ENCODE measurements at places on chromosomes 1 and 21.

DNA sequence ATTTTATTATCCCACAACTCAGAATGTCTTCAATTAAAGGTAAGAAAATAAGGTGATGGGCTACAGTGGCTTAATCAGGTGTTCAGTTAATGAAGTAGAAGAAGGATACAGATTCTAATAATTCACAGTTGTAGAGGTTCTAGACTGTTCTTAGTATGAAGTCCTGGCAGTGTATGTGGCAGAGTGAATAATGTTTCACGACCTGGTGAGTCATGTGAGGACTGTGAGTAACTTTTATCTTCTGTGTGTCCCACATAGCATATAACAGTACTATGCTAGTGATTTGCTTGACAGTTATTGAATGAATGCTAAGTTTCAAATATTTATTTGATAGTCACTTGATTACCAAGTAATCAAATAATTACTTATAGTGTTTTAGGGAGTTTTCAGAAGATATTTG lies 20.0 kb downstream of the SLC16A4 start:
- no peak for DNase-seq

DNA sequence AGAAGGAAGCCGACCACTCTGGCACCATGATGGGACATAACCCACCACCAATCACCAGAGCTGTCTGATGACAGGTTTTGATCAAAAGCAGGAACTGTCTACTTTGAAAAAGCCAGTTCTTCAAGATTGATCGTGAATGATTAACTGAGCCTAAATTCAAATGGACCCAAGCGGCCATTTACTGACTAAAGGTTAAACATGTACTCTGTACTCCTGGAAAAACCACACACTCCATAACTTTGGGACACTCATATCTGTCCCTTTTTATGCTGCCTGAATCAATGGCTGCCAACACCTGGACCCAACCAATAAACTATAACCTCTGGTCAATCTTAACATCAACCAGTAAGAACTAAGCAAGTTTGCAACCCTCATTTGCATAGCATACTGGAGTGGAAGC lies 206.6 kb downstream of the URB2 start:
- DNase-seq = no peak

- DNase-seq = no peak
These were observed 19.4 kb downstream of the KNCN start for GRCh38 chr1:46532095-46532494.

DNA sequence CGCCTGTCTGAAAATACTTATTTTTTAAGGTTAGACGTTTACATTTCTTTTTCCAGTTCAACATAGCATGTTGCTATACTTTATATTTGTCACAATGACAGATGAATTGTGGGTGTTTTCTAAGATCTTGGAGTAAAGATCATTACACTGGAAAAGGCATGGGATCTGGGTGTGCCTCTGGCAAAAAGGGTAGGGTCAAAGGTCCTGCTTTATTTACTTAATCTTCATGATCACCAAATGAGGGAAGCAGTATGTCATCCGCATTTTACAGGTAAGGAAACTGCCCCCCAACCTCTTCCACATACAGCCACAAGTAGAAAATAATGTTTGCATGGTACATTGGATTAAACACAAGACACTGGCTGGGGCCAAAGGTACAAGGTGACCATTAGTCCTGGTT lies 12.5 kb upstream of the SMPDL3B start:
- DNase-seq = no peak

GRCh38 chr1:7707527-7707926 lies 63.6 kb upstream of the VAMP3 start:
- DNase-seq = no peak

GRCh38 chr21:34625030-34625593 lies 10.2 kb upstream of the RCAN1 start:
- DNase-seq = no peak

DNA sequence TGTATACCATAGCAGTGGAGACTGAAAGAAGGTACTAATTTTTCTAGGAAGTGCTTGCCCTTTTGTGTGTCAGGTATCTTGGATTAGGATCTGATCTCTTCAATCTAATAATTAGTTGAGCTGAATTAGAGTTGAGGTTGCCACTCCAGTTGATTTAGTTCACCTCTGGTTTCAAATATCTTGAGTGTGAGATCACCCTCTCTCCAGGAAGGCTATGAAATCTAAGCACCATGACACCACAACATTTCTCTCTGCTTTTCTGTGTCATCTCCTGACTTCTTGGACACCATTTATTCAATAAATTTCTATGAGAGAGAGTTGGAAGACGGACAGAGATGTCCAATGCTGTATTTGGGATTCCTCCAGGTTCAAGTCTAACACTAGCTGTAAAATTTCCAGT lies 212.8 kb downstream of the DYRK1A start:
- no peak for DNase-seq

DNA sequence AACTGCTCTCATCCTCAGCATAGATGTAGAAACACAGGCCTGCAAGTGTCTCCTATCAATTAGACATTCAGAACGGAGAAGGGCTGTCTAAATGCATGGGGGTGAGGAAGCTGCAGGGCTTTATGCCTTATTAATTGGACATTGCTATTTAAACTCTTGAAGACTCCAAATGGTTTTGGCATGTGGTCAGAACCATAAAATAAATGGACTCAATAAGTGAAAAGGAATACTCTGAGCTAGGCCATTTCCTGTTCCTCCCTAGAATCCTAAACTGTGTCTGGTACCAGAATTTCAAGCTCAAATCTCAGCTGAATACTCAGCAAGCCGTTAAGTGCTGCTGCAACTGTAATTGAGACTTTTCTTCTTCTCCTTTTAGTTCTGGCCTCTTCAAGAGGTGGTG lies 80.4 kb upstream of the C1orf87 start:
- DNase-seq = no peak

DNA sequence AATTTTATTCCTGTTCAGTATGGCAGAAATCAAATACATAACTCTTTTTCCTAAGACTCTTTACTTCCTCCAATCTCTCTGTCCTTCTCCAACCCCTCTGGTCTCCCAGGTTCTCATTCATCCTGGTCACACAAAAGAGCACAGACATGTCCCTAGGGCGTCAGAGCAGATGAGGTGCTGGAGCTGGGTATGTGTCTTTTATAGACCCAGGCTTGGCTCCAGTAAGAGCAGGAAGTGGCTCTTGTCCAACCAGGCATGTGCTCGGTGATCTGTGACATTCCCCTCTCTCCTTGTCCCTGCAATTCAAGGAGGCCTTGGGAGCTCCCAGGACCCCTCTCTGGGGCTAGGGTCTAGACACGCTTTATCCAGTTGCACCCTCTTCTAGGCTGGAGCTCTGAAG lies 18.0 kb upstream of the LCE2D start:
- DNase-seq = no peak

DNA sequence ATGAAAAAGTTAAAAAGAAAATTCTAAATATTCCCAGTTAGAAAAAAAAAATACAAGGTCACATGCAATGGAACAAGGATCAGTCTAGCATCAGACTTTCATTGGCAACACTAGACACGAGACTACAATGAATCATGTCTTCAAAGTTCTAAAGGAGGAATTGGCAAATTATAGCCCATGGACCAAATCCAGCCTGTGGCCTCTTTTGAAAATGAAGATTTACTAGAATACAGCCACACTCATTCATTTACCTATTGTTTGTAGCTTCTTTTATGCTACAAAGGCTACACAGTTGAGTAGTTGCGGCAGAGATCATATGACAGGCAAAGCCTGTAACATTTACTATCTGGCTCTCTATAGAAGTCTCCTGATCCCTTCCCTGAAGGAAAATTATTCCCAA lies 71.4 kb downstream of the MRPL39 start:
- no peak for DNase-seq

DNA sequence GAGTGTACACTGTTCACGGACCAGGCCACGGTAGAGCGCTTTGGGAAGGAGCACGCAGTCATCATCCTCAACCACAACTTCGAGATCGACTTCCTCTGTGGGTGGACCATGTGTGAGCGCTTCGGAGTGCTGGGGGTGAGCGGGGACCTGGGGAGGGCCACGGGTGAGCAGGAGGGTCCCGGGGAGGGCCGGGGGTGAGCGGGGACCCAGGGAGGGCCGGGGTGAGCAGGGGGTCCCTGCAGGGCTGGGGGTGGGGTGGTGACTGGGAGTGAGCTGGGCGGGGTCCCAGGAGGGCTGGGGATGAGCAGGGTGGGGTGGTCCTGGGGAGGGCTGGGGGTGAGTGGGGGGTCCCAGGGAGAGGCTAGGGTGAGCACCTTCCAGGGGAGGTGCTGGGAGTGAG lies 44.1 kb upstream of the TRAPPC10 start:
- no peak for DNase-seq

DNA sequence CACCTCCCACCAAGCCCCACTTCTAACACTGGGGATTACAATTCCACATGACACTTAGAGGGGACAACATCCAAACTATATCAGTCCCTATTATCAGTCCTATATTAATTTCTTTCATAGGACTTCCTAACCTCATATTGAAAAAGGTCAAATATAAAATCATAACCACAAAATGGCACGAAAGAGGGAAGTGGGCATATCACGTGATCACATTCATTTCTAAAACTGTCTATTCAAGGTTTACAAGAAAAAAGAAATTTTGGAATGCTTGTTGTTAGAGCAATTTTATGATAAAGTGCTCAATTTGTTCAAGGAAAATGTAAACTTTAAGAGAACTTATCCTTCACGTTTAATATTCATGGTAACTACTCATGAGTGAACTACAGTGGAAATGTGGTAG lies 13.2 kb upstream of the CDC7 start:
- DNase-seq = no peak

- DNase-seq = no peak
These were observed 190.9 kb downstream of the GIPC2 start for GRCh38 chr1:78236716-78237115.

DNA sequence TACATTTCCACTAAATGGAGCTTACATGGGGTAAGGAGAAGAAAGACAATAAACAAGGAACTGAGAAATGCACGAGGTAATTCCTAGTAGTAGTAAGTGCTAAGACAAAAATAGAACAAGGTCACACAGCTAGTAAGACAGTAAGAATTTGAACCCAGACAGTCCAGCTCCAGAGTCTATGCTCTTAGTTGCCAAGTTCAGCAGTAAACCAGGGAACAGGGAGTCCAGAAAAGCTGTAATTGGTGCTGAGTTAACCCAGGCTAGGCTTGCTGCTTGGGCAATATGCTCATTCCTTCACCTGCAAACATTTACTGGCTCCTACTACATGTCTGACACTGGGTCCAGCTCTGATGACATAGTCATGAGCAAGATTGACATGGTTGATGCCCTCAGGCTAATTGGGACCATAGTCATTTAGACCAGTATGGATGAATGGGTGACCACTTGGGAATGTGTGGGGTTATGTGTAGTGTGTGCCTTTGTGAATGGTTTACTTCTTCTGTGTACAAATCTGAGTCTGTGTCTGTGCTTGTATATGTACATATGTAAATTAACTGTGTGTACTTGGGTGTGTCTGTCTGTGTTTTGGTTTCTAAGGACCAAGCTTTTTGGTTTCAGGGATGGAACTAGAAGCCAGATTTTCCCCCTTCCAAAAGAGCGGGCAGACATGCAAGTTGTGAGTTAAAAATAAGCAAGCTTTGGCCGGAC lies 2.0 kb downstream of the GPX7 start:
- DNase-seq = no peak

DNA sequence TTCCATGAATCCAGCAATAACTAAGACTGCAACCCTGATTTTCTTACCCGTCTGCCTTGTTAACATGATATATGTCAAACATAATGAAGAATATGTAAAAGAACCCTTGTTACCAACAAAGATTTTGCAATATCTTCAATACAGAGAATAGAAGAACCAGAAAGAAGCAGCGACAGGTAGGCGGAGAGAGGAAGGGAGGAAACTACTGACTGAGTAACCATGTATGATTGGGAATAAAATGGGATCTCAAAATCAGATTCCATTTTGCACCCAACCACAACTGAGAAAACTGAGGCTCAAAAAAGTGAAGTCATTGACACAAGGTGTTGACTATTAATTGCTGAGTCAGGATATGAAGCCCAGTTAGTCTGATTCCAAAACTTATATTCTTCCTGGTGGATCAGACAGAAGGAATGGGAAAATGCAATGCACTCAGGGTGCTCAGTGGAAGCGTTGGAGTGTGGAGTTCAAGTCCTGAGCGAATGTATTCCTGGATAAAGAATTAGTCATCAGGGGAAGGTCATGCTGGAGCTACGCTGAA lies 293.3 kb upstream of the GREM2 start:
- no peak for DNase-seq

DNA sequence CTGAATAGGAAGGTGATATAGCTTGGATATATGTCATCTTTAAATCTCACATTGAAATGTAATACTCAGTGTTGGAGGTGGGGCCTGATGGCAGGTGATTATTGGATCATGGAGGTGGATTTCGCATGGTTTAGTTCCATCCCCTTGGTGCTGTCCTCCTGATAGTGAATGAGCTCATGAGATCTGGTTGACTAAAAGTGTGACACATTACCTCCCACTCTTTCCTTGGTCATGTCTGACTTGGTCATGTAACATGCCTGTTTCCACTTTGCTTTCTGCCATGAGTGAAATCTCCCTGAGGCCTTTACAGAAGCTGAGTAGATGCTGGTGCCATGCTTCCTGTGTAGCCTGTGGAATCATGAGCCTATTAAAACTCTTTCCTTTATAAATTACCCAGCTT lies 664.5 kb upstream of the NR5A2 start:
- no peak for DNase-seq

DNA sequence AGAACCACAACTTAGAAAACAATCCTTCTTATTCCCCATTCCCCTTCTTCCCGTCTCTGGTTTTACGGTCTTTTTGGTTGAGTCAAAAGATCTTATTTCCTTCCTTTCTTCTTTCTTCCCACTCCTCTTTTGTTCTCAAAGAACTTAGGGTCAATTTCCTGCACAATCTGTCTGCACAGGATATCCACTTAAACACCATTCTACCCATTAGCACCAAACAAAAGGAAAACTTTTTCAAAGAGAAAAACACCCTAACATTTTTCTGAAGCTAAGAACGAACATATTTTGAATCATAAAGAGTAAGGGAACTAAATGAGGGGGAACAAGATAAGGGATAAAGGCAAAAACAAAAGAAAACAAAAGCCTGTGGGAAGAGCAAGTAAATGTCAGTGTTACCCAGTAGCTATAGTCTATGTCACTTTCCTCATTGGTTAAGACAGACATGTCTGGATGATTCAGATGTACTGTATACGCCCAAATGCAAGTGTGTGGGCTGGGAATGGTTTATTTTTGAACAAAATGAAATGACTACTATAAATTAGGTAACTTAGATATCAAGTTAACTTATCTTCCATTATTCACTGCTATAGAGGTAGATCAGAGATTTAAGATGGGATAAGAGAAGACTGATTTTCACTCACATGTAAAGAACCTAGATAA lies 59.9 kb downstream of the TOR3A start:
- no peak for DNase-seq

- DNase-seq = no peak
These were observed 109.4 kb downstream of the GIPC2 start for GRCh38 chr1:78155121-78155520.

Measured in activated CD4-positive, alpha-beta T cell treated with anti-CD3 and anti-CD28 coated beads for 24 hours (primary cell).